GM12892 (cell line): ENCODE measurements at places on chromosomes 13 and 19.
A peak's percentile ranks its signal among the peaks of the same experiment; 100 is the strongest.

- DNase-seq, result no peak
Observed at GRCh38 chr13:38309397-38309796, 40.3 kb upstream of the UFM1 start.

- DNase-seq, result no peak
Observed at GRCh38 chr13:29619995-29620394, 24.5 kb upstream of the SLC7A1 start.

DNA sequence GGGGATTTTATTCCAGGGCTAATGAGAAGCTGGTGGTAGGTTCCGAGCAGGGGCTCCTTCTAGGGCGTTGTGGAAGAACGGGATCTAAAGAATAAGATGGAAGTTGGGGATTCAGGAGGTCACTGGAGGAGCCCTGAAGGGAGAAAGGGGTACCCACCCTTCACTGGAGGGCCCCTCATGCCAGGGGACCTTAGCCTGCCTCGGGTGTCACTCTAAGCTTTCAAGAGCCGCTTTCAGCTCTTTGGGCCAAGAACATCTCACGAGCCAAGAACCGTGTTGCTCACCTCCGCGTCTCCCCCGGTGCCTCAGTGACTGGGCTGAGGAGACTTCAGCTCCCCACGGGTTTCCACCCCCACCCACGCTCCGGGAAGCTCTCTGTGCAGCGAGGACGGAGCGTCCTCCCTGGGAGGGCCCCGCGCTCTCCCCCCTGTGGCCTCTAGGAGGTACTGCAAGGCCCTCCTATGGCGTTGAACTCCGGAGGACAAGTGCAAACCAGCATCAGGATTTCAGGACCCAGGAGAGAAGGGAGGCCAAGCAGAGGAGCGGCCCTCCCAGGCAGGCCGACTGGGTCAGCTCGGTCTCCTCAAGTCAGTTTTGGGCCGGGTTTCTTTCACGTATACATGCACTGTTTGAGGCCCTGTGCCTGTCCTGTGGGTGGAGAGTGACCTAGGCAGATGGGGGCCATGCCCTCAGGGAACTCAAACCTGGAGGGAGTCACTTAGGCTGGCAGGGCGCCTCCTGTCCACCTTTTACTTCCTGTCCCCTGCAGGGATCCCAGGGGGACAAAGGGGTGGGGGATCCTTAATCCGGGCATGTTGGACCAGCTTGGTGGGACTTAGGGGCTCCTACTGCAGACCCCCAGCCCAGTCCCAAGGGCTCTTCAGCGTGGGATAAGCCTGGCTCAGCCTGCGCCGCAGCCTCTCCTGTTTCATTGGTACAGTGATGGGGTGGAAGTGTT lies 5.1 kb upstream of the KRTDAP start:
- peak; percentile 91 for DNase-seq

GRCh38 chr19:4582980-4583842 lies 23.7 kb upstream of the SEMA6B start:
- no peak for DNase-seq

GRCh38 chr19:53865918-53866864 lies 1.5 kb upstream of the MYADM start:
- DNase-seq, result peak; percentile 58

DNA sequence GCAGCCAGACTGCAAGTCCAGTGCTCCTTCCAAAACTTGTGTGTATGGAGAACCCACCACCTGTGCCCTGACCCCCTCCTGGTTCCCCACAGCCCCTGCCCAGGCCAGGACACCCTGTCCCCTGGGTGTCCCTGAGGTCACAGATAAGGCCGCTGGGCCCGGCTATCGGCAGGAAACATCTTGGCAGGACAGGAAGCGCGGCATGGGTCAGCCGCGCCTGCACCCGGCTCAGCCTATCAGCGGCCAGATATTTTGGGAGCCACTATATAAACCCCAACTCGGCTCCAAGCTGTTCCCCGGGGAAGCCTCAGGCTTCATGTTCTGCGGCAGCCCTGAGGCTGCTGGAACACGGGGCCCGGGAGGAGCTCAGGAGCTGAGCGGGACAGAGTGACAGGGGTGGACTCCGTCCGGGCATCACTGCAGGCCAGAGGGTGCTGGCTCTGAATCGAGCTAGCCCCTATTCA lies 60.8 kb downstream of the AP1M1 start:
- no peak for DNase-seq

GRCh38 chr13:46662690-46663089 lies 109.7 kb downstream of the LRCH1 start:
- DNase-seq, result no peak

DNA sequence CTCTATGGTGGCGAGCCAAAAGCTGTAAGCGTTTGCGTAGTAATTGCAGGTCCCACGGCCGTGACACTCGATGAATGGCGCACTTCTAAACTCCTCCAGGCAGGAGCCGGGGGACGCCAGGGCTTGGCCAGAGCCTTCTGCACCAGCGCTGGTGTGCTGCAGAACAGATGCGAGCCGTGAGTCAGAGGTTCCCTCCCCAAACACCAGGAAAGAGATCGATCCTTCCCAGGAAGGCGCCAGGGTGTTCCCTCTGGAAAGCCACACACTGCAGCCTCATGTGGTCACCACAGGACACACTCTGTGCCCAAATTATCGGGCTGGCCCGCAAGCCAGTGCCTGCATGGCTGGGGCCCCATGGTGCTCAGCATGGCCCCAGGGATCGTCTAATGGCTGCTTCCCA lies 154.6 kb downstream of the COL4A1 start:
- no peak for DNase-seq

GRCh38 chr19:39310558-39311311 lies 9.9 kb downstream of the LRFN1 start:
- DNase-seq, result no peak

GRCh38 chr13:78430166-78430791 lies 173.1 kb downstream of the POU4F1 start:
- DNase-seq, result no peak

DNA sequence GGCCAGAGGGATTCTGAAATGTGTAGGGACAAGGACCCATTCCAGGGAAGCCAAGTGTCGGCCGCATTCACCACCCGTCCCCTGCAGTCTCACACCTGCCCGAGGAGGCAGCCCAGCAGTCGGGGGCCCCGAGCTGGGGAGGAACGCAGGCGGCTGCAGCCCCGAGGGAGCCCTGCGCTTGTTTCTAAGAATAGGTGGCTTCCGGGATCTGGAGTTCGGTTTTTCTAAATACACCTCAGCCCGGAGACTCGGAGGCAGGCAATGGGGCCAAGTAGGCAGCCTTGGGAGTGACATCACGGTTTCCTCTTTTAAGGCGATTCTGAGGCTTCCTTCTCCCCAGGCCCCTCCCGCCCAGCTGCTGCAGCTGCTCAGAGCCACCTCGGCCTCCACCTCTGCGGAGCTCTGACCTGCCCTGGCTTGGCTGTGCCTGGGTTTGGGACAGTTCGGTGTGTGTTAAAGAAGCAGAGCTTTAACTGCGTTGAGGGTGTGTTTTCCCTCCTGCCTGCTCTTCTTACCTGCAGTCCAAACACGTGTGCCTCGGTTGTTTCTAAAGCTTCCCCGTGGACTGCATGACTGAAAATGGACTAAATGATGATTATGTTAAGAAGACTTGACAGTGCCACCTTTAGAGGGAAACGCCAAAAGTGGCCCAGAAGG lies 80.5 kb downstream of the COL4A2 start:
- DNase-seq, result peak; percentile 43

- DNase-seq, result no peak
Observed at GRCh38 chr13:65593298-65593874, 1636.8 kb downstream of the PCDH9 start.

DNA sequence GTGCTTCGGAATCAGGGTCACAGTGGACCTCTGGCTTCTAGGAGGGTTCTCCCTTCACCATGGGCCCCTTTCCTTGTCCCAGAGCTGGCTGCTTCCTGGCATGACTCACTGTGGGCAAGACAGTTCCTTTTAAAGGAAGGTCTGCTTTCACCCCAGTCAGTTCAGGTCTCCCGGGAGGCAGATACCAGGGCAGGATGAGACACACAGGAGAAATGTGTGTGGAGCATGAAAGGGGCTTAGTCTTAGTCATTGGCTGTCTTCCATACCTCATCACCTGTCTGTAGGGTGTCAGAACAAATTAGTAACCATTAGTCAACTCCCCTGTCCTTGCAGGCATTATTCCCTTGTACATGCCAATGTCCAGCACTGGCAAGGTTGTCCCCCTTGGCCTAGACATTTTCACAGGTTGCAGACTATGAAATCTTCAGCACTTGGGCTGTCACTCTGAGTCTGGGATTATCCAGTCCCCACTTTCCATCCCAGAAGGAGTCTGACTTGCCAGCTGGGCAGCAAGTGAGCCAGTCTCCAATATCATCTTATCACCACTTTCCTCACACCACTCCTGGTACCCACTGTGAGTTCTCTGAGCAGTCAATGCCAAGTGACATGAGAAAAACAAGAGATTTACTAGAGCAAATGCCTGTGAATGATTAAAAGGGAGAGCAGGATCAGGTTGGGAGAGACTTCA lies 76.8 kb upstream of the MEDAG start:
- no peak for DNase-seq

GRCh38 chr13:113859311-113860050 lies 4.4 kb downstream of the GAS6 start:
- no peak for DNase-seq

DNA sequence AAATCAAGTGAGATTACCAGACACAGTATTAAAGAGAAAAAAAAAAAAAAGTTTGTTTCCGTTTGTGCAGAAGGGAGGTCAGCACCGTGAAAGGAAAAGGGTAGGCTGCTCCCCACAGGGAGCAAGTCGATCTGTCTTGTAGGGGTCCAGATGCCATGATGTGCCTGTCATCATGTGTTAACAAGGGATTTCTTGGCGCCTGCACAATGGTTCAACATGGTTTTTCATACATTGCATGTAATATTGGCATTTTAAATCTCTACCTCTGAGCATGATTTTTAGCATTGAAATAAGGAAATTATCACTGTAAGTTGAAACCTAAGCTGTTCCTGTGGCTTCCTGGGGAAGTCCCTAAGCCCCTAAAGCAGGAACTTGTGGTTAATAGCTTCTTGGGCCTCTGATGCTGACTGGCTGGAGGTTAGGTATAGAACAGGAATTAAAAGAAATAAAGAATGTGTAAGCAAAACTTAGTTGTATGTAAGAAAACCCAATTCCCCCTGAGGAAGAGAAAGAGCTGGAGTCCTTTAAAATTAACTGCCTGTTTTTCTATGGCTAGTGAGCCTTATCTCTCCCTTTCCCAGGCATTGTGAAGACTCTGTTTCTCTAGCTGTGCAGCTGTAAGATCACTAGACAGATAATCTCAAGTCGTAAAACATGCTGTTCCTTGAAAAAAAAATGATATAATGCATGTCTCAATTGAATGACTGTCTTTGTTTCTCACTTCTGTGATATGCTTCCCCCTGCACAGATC lies 7.4 kb upstream of the FCGBP start:
- no peak for DNase-seq

DNA sequence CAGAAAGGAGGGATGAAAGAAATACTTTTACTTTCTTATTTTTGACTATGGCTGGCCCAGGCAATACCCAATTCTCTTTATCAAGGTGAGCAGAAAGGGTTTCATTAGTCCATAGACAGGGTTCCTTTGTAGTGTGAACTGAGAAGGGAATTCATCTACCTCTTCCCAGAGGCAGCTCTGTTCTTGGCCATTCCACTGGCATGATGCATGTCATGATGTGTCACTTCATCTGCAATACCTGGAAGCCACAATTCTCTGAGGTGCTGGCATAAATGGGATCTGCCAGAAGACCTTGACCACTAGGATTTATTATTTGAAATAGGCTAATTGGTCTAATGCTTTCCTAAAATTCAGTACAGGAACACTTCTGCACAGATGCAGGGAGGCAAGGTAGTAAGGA lies 542.8 kb downstream of the RFC3 start:
- no peak for DNase-seq

DNA sequence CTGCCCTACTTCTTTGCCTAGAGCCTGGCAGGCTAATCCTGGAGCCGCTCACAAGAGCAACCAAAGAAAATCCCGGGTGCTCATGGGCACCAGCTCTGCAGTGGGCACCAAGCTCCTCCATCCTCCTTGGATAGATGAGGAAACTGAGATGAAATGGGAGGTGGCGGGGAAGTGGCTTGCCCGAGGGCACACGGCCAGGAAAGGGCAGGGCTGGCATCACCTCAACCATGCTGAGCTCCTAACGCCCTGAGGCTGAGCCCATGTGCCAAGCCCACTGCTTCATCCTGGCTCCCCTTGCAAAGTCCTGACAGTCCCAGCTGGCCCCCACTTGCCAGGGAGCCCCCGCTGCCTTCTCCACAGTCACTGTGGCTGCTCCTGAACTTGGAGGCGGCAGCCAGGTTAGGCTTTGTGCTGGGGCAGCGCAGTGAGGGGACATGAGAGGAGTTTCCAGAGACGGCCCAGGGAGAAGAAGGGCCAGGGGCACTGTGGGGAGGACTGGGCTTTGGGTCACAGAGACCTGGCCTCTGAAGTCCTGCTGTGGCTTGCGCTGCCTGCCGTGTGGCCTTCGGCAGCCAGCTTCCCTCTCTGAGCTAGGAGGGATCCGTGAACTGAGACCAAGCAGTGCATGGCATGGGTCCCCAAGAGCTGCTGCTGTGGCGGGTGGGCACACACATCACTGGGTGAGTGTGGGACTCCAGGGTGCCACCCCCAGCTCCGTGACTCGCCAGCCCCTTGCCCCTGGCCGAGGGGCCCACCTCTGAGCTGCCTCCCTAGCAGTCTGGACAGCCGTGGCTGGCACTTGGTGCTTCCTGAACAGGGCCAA lies 17.5 kb downstream of the TMED1 start:
- no peak for DNase-seq

DNA sequence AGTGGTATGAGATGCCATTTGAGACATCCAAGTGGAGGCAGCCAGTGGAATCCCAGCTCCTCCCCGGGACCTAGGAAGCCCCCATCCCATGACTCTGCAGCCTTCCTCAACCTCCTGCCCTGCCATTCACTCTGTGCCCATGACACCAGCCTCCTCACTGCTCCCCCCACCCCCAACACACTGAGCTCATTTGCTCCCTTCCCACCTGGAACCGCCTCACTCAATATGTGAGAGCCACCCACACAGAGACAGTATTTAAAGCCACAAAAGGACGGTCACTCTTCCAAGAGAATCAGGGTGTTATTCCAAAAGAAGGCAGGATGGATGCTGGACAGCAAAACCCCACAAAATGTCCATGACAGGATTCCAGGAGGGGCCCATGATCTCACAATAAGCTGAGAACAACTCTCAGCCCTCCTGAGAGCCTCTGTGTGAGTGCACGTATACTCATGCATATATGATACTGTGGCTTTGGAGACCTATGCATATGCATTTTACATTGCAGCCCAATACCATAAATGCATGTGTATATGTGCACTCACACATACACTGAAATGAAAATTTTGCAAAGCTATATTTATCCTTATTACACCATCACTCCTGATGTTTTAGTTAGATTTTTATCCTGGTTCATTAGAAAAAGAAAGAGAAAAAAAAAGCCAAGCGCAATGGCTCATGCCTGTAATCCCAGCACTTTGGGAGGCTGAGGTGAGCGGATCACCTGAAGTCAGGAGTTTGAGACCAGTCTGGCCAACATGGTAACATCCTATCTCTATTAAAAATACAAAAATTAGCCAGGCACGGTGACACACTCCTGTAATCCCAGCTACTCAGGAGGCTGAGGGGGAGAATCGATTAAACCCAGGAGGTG lies 10.8 kb upstream of the RANBP3 start:
- no peak for DNase-seq

DNA sequence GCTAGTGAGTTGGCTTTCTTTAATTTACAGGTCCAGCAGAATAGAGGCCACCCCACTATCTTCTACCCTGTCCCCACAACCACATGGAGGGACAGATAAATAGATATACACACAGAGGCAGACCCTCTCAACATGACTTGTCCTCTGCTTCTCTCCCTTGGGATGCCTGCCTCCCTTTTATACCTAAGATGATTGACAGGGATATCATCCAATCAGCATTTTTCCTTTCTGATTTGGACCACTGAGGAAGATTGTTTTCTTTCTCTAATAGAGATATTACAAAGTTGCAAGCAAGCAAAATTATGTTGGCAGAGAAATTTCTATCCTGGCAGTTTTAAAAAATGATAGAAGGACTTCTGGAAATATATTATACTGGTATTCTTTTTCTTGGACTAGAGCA lies 35.8 kb downstream of the STOML3 start:
- no peak for DNase-seq
